ENCODE measurements at places on chromosomes 2 and 18. TPM values are rescaled to one million over a fixed set of nuclear protein-coding genes. Genes with fewer than 3 reads are reported as not detected.

LRRC30 gene
- total RNA-seq, result not detected

SIX2 gene
- total RNA-seq, result 11.9 TPM

ANKRD30B gene
- total RNA-seq, result not detected

DNA sequence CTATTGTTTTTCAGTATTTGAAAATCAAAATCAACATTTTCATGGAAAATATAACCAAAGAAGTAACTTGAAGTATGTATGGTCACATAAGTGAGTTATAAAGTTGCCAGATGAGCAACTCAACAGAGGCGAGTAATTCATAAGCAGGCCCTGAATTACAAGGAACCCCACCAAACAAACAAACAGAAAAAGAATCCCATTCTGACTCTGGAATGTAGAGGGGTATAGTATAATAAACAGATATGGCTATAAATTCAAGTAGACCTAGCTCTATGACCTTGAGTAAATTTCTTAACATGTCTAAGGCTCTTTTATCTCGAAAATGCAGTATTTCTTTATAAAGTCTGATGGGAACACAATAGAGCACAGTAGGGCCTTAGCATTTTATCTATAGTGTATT, 4.7 kb upstream of the CDH2 start:
- DNase-seq, result no peak
- H3K27ac ChIP-seq, result no peak overlapping the region
- no peak overlapping the region for H3K4me3 ChIP-seq

DNA sequence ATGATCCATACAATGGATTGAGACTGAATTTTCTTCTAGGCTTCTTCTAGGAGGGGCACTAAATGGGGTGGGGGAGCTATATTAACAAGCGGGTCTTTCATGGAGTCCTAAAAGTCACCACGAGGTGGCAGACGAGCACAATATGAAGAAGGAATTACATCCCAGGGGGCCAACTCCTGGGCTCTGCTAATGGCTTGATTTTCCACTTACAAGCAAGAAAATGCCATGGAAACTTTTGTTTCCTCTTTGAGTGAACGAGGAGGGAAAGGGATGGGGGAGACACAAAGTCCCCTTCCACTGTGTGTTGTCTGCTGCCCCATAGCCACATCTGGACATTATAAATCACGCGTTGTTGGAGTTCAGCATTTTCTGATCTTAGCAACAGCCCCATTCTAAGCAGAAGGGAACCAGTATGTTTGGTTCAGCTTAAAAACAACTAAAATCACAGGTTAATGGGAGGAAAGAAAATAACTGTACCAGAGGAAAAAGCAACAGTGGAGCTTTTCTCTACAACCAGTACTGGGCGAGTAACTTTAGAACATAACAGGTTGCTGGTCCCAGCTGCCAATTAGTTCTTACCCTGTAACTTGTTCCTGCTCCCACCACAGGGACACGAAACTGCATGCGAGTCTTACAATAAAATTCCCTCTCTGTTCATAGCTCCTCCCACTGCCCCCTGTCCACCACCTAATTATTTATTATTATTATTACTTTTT, 285.0 kb upstream of the PARD3B start:
- H3K4me1 ChIP-seq, result no peaks in the 10 kb centered on the region
- no peaks in the 10 kb centered on the region for H3K36me3 ChIP-seq
- no peak overlapping the region for H3K27ac ChIP-seq

All from PC-9 (cell line).